ENCODE measurements at places on chromosomes 7 and 10.

DNA sequence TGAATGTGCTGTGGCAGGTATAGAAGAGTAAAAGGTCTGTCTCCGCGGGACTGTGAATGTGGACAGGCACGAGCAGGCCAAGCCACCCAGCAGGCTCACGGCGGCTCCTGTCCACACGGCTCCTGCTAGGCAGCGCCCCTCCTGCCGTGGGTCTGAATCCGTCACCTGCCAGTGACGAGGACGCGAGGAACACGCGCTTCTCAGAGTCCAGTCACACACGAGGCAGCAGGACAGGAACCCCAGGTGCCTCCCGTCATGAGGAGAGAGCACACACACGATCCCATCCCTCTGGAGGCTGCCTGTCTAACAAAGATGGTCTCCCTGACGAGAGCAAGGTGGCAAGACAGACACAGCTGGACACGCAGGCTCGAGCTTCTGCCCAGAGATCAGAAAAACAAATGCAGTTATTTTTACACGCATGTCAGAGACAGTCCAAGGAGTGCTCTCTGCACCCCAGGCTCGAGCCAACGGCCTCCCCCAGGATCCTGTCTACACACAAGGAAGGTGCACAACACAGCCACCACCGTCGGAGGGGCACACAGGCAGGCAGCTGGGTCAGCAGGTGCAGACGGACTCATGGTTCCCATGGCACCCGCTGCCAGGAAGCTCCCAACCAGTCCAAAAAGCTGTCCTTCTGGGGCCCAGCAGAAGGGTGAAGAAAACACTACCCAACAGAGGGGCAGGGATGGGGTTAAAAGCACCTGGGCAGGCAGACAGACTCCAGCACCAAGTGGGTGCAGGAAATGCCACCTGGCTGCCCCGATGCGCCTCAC lies 103.2 kb downstream of the MAD1L1 start:
- no peak for DNase-seq

DNA sequence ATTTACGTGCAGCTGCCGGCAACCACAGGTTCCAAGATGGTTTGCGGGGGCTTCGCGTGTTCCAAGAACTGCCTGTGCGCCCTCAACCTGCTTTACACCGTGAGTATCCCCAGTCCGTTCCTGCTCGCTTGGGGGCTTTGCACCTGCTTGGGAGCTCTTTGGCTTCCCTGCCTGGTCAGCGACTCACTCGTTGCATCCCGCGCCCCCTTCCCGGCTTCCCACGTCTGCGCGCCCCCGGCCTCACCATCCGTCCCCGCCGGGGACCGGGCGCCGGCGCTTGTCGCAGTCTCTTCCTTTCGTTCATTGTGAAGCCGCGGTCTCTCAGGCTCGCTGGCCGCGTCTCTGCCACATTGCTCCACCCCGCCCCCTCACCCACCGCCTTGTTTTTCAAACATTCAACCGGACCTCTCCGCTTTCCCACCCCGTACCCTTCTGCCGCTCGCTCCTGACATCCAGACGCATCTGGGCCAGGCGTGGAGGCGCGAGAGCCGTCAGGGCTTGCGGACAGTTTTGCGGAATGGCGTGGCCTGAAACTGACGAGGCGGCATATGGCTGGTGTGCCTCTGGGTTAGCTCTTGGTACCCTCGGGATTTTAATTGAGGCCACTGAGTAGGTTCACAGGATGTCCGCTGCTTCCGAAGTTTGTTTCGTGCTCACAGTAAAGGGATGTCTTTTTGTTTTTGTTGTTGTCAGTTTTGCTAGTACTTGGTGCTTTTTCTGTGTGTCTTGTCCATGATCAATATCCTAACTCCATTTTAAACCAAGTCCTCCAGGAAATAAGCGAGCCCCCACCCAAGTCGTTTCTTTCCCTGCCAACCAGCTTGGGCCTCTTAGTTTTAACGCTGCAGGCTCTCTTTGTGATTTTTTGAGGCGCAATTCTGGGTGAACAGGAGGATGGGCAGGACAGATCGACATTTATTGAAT lies 639 bp downstream of the TSPAN13 start:
- DNase-seq: no peak

- no peak for DNase-seq
Measured at GRCh38 chr10:113091920-113092319, 141.9 kb downstream of the TCF7L2 start.

DNA sequence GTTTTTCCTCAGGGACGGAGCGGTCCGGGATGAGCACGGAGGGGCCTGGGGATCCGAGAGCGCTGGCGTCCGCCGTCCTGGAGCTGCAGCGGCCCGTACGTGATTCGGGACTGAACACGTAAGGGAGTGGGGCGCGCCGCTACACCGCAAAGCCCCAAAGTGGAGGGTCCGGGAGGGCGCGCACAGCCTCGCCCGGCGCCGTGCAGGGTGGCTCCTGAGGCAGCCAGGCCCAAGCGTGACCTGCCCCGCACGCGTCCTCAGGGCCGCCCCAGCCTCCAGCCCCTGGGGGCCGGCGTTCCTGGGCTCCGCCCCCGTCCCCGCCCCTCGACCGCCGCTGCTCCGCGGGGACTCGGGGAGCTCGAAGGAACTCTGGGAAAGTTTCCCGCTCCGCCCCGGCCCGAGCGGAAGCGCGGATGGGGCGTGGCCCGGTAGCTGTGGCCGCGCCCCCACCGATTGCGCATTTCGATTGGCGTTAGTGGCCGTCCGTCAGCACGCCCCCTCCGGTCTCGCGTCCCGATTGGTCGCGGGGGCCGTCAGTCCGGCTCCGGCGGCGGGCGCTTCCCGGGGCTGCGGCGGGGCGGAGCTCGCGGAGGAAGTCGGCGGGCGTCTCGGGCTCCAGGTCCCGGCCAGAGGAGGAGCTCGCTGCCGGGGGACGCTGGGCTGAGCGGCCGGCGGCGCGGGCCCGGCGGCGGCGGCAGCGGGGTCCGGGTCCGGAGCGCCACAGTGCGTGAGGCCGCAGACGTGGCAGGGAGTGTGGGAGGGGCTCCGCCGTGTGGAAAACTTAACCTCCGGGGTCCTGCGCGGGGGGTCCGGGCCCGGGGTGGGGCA lies at the start of the genes ANKRD16 and FBH1:
Gene ANKRD16 (minus strand): TSS at position 270 of the 828 bp plus-strand sequence. CDS start 539 bp downstream, outside the sequence.
Gene FBH1 (plus strand): TSS at position 620 of the 828 bp plus-strand sequence. CDS start 103 bp downstream, at position 723.
- peak; percentile 94 for DNase-seq

GRCh38 chr10:73649876-73650536 lies 5.8 kb downstream of the SYNPO2L start:
- DNase-seq: no peak

- DNase-seq: no peak
Measured at GRCh38 chr10:28169525-28169924, 133.3 kb downstream of the MPP7 start.

DNA sequence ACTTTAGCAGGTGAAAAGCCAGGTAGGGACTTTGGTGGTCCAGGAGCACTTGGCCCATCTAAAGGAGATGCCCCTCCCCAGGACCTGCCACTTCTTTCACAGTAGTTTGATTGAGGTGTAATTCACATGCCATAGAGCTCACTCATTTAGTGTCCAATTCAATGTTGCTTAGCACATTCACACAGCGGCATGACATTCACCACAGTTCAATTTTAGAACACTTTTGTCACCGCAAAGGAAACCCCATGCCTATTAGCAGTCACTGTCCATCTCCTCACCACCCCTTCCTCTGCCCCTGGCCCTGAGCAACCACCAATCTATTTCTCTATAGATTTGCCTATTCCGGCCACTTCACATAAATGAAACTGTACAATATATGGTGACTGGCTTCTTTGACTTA lies 211.6 kb upstream of the ZMIZ1 start:
- DNase-seq: no peak

DNA sequence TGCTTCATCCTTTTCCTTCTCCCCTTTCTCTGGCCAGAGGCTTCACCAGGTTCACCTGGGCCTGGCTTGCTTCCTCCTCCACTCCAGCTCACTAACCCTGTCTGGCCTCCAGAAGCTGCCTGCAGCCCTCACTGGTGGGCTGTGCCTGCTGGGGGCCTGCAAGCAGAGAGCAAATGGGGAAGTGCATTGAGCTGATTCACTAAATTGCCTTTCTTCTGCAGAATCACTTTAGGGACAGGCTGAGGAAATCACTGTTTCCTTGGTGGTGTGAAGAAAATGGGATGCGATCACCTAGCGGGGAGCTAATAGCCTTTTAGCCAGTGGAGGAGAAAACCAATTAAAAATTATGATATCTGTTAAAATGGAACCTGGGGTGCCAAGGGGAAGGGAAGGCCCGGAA lies 3.0 kb downstream of the RET start:
- no peak for DNase-seq

- no peak for DNase-seq
Measured at GRCh38 chr7:74288034-74288881, 949 bp upstream of the CLIP2 start.

DNA sequence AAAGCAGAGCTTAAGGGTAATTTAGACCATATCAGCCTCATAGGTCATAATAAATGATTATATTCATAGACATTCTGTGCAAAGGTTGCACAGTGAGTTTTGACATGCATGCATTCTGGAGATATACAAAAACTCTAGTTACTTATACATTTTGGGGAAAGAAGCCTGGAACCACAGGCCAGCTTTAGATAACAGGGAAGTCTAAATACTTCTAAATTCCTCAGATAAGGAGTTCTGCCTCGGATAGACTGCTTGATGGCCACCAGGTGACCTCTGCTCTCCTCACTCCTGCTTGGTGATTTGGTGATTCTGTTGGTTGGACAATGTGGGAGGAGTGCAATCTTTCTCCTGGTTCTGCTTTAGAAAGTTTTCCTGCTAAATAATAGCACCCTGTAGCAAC lies 77.9 kb downstream of the SGMS1 start:
- no peak for DNase-seq

- no peak for DNase-seq
Measured at GRCh38 chr7:67896721-67897120, 900.1 kb downstream of the TYW1 start.

- DNase-seq: no peak
Measured at GRCh38 chr10:86062198-86062550, 304.4 kb downstream of the GRID1 start.
